Right ventricle myocardium inferior (tissue), 1 donor: ENCODE measurements at places on chromosomes 6 and 20. TPM values are rescaled to one million over a fixed set of nuclear protein-coding genes. Genes with fewer than 3 reads are reported as not detected.
A peak's percentile ranks its signal among the peaks of the same experiment; 100 is the strongest.

The IMPG1 gene
- not detected for total RNA-seq

The CCN6 gene
- not detected for total RNA-seq

The RAET1G gene
- total RNA-seq: 0.22 TPM

The TRIM27 gene
- total RNA-seq: 18.5 TPM

The DBNDD2 gene
- 364 TPM for total RNA-seq

The TSBP1 gene
- total RNA-seq: not detected

The MCCD1 gene
- total RNA-seq: not detected

The SPTLC3 gene
- total RNA-seq: 6.9 TPM

The NRN1 gene
- 14.0 TPM for total RNA-seq

The LHFPL5 gene
- not detected for total RNA-seq

The GMDS gene
- 5.3 TPM for total RNA-seq

The HLA-DPA1 gene
- total RNA-seq: 42.8 TPM

The MRAP2 gene
- total RNA-seq: not detected

The FAM184A gene
- 2.4 TPM for total RNA-seq

The APCDD1L gene
- total RNA-seq: 0.32 TPM

The MUC21 gene
- not detected for total RNA-seq

DNA sequence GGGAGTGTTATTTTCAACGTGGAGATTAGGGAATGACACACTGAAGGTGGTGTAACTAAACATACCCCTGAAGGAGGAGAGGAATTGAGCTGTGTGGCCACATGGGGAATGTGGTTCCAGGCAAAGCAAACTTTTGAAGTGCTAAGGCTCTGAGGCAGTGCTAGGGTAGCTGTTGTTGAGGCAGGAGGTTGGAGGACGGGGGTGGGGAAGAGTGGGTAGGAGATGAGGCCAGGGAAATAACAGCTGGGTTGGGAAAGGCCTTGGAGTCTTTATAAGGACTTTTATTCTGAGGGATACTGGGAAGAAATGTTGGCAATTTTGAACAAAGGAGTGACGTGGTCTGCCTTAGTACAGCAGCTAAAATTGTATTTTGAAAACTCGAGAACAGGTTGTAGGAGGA, 13.0 kb downstream of the RPRD1B start:
- no peak for DNase-seq

- DNase-seq: no peak
Observed at GRCh38 chr20:12058216-12058615, 140.5 kb downstream of the BTBD3 start.

DNA sequence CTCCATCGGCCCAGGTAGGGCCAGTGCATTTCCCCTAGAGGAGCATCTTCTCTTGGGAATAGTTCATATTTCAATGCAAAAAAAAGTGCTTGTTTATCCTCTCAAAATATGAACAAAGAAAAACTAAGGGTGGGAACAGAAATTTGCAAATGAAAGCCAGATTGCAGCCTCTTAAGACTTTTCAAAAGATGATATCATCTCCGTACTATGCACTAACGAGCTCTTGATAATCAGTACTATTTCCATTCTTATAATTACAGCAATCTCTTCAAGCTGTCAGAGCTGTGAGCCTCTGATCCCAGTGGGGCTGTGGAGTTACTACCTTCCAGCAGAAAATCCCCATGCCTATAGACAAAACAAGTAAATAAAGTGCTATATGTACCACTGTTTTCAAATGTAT, 77.1 kb downstream of the SOD2 start:
- DNase-seq: no peak

DNA sequence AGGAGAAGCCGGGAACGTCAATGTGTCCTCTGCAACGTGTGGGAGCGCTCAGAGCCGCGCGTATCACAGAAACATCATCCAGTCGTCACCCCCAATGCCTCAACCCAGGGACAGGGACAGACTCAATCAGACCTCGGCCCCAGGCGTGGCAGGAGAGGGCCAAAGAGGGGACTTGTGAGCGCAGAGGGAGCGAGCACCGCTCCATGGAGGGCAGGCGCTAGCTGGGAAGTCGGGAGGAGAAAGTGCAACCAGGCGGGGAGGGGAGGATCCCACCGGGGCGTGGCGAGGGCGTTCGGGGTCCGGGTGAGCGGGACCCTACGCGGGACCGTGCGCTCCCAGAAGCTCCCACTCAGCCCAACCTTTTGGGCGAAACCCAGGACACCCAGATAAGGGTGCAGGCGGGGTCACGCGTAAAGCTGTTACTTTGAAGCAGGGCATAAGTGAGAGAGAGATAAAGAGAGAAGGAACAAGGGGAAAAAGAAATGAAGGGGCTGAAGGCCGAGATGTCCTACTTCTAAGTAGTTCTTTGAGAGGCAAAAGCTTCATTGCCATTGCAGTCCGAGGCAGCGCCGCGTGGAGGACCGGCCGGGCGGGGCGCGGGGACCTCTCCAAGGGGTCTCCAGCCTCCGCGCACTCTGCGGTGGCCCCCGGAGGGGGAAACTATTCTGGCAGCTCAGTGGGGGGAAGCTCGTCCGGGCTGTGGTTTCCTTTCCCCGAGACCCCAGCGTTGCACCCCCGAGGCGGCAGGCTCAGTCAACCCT, 862 bp upstream of the SOBP start:
- DNase-seq: peak; percentile 67

- no peak for DNase-seq
Observed at GRCh38 chr6:33936886-33937285, 133.1 kb upstream of the MLN start.

GRCh38 chr6:136524339-136524935, 25.8 kb downstream of the MAP7 start:
- no peak for DNase-seq

DNA sequence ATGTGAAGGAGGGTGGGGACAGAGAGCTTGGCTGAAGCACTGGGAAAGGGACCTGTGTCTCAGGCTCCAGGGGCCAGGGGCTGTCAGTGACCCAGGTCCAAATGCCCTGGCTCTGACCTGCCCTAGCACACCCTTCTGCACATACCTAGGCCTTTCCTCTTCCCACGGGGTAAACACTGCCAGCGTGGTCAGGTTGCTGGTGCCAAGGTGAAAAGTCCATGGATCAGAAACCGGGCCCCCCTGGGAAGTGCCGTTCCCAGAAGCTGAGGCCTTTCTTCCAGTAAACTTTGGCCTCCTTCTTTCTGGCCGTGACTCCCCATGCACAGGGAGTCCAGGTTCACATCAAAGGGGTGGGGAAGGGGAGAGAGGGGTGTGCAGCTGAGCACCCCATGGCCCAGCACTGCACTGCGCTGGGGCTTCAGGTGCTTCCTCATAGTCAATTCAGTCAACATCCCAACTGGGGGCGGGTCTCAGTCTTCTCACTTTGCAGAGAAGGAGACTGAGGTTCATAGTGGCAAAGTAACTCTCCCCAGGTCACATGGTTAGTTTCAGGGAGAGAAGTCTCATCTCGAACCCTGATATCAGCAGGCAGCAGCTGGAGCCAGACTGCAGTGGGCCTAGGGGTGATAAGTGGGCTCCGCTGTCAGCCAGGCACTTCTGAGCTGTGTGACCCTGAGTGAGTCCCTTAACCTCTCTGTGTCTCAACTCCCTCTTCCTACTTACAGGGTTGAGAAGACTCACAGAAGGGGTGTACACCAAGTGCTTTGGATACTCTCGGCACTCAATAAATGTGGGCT, 17.0 kb downstream of the PCK1 start:
- no peak for DNase-seq

GRCh38 chr20:61322151-61322865, 70.2 kb downstream of the CDH4 start:
- no peak for DNase-seq

- DNase-seq: no peak
Observed at GRCh38 chr6:96721227-96721626, 116.0 kb downstream of the GPR63 start.

- no peak for DNase-seq
Observed at GRCh38 chr6:84718038-84718955, 46.1 kb downstream of the TBX18 start.

GRCh38 chr6:138030872-138031271, 76.3 kb downstream of the PERP start:
- no peak for DNase-seq

DNA sequence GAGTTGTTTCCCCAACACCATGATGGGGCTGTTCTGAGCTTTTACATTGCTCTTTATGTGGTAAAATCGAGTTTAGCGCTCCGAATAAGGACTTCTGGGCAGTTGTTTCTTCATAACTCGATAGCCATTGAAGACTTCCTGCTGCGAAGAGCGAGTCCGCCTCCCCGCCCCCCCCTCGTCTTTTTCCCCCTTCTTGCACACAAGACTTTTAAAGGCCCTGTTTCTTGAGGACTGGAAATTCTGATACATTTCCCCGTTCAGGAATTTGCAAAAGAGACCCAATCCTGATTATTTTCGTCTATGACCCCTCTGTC, 1.5 kb upstream of the CITED2 start:
- no peak for DNase-seq

- no peak for DNase-seq
Observed at GRCh38 chr6:32166411-32167061, 2.1 kb downstream of the EGFL8 start.

GRCh38 chr6:143356101-143356880, 94.2 kb downstream of the ADAT2 start:
- no peak for DNase-seq

DNA sequence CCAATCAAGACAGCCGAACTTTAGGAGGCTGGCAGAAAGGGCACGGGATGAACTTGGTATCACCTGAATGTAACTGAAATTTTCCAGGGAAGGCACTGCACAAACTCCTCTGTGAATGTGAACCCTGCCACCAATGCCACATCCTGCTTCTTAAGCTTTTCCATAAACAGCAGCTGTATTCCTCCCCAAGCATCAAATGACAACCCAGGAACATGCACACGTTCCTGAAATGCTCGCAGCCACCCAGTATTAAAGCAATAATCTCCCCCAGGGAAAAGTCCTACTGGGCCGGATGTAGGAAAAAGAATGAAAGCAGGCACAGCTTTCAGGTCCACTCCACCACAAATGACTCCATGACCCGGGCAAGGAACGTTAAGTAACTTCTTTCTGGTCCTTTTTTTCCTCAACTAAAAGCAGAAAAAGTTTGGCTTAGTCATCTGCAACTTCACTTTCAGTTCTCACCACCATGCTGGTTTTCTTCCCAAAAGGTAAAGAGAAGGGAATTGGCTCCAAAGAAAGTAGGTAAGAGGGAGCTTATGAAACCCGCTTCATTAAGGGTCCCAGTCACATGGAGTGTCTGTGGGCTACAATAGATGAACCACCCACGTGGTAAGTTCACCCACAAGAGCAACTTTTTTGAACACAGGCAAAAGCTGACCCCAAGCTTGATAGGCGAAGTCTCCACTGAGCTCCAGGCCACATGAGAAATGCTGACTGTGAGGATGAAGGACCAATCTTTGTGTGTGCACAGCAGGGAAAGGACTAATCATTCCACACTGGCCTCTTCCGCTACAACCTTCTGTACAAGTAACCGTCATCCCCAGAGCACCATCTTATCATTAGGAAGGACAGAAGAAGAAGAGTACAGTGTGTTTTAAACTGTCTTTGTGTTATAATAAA, 90.1 kb downstream of the HIVEP2 start:
- no peak for DNase-seq

- no peak for DNase-seq
Observed at GRCh38 chr6:4655196-4656025, 120.8 kb upstream of the CDYL start.

- no peak for DNase-seq
Observed at GRCh38 chr6:43944908-43945767, 175.1 kb downstream of the VEGFA start.
